ENCODE measurements at places on chromosomes 16 and 17.

GRCh38 chr16:24681793-24682192 lies 47.7 kb upstream of the TNRC6A start:
- DNase-seq = no peak

DNA sequence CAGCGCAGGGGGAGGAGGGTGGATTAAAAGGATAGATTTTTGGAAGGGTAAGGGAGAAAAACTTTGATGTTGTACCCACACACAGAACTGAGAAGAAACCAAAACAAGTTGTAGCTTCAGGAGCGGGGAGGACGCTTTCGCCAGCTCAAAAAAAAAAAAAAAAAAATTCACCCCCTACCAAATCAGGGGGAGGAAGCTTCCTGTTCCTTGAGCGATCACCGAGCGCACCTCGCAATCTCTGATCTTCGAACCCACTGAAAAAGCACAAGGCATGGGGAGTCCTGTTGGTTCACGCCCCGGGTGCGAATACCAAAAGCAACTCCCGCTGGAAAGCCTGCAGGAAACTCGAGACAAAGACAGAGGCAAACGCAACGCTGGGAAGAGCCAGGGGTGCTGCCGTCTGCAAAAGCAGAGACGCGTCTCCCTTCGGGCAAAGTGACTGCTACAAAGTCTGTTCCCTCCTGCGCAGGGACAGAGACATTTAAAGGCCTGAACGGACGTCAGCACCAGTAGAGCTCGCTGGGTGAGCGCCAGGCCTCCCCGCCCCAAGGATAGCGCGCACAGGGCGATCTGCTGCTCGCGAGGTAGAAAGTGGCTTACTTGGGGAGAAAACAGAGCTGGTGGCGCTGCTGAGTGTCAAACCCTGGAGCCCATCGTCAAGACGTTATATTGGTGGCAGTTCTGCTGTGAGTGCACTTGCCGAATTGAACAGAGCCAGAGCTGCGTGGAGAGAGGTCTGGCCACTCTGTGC lies 190.4 kb downstream of the USP22 start:
- no peak for DNase-seq

GRCh38 chr16:65124596-65124995 lies 2.7 kb upstream of the CDH11 start:
- no peak for DNase-seq

GRCh38 chr16:65301029-65301428 lies 179.2 kb upstream of the CDH11 start:
- DNase-seq = no peak

DNA sequence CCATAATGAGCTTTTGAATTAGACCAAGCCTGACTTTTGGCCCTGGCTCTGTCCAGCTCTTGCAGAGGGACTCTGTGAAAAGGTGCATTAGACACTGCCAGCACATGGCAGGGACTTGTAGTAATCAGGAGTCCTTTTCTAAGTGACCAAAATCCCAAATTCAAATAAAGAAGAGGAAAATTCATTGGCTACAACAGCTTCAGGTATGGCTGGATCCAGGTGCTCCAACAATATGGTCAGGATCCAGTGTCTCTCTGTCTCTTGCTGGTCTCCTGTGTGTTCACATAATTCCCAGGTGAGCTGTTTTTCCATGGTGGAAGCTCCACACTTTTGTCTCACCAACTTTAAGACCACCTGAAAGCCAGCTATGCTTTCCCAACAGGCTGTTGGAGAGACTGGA lies 358.8 kb upstream of the TNRC6C start:
- no peak for DNase-seq

DNA sequence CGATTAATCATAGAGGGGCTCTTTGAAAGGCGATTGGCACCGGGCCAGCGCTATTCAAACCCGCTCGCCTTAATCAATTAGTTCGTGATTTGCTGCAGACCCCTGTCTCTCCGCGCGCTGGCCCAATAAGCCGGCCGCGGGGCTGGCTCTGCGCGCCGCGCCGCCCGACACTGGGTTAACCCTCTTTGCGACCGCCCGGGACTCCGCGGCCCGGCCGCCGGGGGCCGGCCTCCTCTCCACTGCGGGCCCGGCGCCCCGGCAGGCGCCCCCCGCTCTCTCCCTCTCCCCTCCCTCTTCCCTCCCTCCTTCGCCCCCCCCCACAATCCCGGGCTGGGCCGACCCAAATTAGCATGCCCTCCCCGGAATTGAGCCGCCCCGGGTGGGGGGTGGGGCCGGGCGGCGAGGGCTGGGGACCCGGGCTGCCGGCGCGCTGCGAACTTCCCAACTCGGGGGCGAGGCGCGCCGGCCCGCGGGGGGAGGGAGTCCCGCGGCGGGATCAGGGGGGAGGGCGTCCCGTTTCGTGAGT lies 428 bp upstream of the SALL1 start:
- DNase-seq = no peak

GRCh38 chr17:70848785-70849184 lies 679.5 kb downstream of the KCNJ2 start:
- DNase-seq = peak; percentile 5

DNA sequence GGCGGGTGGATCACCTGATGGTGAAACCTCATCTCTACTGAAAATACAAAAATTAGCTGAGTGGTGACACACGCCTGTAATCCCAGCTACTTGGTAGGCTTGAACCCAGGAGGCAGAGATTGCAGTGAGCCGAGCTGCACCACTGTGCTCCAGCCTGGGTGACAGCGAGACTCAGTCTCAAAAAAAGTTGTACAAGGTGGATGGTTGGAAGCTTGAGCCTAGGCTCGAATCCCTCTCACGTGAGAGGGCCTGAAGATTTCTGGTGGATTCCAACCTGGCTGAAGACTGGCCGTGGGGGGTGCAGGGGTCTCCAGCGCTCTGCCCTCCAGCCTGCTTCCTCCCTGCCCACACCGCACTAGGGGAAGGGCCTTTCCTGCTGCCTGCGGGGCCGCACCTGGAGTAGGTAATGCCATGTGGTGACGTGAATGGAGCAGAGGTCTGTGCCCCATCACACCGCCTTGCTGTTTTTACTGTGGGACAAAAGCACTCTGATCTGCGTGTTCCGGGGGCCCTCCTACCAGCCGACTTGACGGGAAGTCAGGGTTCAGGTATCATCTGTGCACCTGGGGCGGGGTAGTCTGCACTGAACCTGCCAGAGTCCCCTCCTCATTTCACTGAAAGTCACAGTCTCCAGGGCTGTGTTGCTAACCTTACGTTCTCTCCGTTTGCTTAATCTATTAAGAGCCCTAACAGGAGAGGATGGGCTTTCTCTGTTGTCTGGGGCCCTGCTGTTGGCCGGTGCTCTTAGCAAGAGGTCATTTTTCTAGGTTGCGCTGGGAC lies 4.2 kb downstream of the RPL13 start:
- no peak for DNase-seq

DNA sequence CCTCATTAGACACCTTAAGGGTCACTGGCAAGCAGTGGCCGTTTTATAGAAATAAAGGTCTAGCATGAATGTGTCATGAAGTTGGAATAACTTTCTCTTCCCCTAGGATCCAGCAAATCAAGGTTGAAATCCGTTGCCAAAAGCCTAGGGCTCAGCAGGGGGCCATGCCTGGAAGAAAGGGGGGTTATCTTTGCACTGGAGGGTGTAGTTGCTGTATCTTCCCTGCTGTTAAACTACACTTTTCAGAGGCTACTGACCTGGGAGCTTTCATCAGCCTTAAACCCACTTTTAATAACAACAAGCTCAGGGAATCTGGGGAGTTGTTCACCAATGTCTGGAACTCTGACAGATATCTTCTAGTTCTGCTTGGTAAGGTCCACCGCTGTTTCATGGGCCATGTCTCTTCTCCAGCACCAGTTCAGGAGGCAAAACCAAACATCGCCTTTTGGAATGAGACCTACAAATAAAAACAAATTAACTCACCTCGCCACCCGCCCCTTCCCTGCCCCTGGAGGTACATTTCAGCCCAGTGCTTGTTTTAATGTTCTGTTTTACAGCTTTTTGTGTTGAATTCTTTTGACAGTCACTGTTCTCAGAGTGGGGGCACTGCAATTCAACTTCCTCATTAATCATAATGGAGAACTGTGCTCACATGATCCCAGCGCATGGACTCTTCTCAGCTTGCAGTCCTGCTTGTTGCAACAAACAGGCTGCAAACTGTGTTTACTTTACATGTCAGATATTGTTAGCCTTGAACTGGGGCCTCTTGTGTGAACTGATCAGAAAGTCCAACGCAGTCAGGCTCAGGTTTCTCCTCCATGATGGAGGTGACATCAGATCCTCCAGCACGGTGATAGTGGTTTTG lies 508.7 kb downstream of the KCNJ2 start:
- no peak for DNase-seq

GRCh38 chr17:36124879-36125824 lies 21.5 kb downstream of the CCL4 start:
- no peak for DNase-seq

- DNase-seq = peak; percentile 45
These were observed 15.4 kb upstream of the CTCF start for GRCh38 chr16:67546761-67547422.

- no peak for DNase-seq
These were observed at the start of gene NGFR for GRCh38 chr17:49494986-49495841. TSS of gene NGFR (plus strand) at chr17:49495293. CDS start at chr17:49495418, 125 bp downstream.

DNA sequence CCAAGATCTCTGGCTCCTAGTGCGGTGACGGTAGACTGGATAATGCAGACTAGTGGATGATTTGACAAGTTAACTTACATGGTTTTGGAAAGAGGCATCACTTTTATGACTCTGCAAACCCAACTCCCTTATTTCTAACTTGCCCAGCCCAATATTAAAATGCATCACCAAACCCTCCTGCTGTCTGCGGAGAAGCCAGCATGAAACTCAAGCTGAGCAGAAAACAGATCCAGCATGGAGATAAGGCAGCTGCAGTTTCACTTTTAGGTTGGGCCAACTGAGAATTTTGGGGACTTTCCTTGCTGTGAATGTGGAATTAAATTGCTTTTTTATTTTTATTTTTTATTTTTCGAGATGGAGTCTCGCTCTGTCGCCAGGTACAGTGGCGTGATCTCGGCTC lies 27.8 kb downstream of the CDH1 start:
- no peak for DNase-seq

DNA sequence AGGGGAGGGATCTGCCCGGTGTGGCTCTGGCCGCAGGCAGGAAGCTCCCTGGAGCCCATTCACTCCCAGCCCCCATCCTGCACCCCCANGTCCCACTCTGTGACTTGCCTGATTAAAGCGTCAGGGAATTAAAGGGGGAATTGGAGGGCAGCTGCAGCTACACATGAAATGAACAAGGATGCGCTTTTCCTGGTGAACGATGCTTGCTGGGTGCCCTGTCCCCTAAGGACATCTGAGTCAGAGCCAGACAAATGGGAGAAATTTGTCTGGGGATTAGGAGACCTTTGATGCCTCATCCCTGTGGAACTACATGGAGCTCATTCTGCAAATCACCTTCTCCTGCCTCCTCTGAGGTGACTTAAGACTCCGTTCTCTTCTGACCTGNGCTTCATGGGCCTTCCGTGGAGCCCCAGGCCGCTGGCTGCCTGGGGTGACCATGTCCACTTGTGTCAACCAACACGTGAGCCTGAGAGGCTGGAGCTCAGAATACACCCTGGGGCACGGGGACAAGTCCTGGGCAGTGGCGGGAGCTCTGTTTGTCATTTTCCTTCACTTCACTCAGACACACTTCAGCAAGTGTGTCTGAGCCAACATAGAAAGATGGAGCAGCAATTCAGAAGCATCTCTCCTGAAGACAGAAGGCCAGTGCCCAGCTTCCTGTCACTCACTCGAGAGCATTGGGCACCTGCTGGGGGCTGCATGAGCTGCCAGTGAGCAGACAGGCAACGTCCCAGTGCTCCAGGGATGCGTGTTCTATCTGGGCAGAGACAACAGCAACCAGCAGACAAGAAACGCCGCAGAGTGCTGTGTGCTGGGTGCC lies 54.1 kb downstream of the METRNL start:
- DNase-seq = no peak

DNA sequence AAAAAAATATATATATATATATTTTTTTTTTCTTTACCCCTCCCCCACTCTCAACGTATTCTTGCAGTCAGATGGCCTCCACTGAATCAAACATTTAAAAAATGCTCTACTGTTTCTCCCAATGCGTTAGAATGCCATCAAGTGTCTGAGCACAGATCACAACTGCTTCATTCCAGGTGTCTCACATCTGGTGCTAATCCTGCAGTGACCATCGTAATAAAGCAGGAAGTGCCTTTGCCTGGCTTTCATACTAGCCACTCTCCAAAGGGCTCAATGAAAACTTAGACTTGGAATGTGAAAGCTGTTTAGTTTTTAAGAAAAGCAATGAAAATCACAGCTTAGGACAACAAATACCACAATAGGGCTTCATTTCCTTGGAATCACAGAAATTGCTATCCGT lies 37.2 kb downstream of the SKAP1 start:
- no peak for DNase-seq

DNA sequence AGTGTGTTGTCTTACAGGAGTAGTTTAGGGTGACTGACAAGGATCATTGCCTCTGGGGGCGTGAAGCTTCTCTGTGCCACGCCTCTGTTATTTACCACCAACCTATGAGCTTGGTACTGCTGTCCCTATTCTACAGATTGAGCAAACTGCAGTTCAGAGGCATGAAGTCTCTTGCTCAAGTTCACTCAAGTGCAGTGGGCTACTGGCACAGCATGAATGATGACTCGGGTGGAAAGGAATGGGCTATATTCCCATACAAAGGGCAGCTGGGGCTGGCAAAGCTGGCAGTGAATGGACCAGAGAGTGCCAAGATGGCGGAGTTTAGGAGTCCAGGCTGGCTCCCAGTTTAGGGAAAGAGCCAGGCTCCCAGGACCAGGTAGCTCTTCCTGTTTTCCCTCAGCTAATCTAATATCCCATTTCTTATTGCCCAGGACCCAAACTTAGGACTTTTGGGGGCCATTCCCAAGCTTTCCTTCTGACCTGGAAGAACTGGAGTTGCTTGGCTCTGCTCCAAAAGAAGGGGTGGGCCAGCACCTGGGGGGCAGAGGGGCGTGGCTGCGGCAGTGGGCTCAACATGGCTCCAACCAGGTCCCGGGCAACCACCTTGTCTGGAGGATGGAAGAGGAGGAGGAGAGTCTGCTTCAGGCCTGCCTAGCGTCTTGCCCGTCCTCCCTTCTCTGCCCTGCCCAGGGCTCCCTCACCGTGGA lies 12.9 kb downstream of the PLK1 start:
- no peak for DNase-seq

- DNase-seq = no peak
These were observed 100.6 kb upstream of the METRNL start for GRCh38 chr17:82978765-82979349.

GRCh38 chr16:82865412-82865811 lies 238.6 kb downstream of the CDH13 start:
- no peak for DNase-seq

All from brain microvascular endothelial cell (primary cell).